ENCODE measurements at places on chromosomes 2 and 18.
A peak's percentile ranks its signal among the peaks of the same experiment; 100 is the strongest.

- DNase-seq: no peak
These were observed 588.4 kb downstream of the ARHGAP15 start for GRCh38 chr2:143717536-143718168.

GRCh38 chr2:175577368-175577970, 396.0 kb upstream of the ATP5MC3 start:
- DNase-seq: no peak

GRCh38 chr2:80141007-80141726, 163.4 kb downstream of the LRRTM1 start:
- no peak for DNase-seq

GRCh38 chr18:74311000-74311399, 4.6 kb upstream of the C18orf63 start:
- no peak for DNase-seq

- no peak for DNase-seq
These were observed 65.2 kb downstream of the KYNU start for GRCh38 chr2:142942690-142943089.

DNA sequence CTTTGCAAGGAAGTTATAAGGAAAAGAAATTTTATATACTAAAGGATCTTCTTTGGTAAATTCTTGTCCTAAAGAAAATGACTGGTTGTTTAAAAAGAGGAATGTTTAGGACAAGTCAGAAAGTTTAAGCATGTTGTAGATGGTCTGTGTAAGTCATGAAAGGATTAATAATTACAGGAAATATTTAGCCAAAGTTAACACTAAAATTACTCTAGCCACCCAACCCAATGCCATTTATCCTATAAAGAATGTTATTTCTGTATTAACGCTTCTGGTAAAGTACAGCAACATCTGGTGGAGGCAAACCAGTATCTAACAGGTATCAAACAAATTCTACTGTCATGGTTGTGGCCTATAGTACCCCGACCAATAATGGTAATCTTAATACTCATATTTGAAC, 546.9 kb upstream of the PKDCC start:
- no peak for DNase-seq

DNA sequence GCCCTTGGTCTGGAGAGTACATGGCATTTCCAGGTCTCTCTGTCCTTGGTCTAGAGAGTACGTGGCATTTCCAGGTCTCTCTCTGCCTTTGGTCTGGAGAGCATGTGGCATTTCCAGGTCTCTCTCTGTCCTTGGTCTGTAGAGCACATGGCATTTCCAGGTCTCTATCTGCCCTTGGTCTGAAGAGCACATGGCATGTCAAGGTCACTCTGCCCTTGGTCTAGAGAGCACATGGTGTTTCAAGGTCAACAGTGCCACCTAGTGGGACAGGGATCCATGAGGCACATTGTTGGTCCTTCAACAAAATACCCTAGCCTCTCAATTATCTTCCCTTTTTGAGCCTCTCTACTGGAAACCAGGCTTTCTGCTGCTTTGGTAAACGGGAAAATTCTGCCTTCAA, 250.2 kb downstream of the OTX1 start:
- DNase-seq: no peak

- DNase-seq: no peak
These were observed 127.0 kb downstream of the ANTXR1 start for GRCh38 chr2:69139778-69140670.

DNA sequence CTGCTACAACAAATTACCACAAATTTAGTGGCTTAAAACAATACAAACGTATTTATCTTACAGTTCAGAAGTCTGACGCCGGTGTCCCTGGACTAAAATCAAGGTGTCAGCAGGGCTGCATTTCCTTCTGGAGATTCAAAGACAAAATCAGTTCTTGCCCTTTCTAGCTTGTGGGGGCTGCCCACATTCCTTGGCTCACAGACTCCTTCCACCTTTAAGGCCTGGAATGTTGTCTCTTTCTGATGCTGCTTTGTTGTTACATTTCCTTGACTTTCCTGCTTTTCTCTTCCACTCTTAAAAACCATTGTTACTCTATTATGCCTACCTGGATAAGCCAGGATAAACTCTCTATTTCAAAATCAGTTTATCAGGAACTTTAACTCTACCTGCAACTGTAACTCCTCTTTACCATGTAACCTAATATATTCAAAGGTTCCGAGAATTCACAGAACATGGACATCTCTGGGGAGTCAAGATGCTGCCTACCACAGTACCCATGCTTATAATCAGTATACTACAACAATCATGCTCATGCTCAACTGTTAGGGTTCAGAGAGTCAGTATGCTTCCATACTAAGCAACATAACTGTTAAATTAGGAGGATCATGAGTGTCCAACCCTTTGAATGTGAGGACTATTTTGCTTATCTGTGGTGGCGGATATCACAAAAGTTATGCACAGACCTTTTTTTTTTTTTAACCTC, 27.4 kb downstream of the YES1 start:
- DNase-seq: no peak

DNA sequence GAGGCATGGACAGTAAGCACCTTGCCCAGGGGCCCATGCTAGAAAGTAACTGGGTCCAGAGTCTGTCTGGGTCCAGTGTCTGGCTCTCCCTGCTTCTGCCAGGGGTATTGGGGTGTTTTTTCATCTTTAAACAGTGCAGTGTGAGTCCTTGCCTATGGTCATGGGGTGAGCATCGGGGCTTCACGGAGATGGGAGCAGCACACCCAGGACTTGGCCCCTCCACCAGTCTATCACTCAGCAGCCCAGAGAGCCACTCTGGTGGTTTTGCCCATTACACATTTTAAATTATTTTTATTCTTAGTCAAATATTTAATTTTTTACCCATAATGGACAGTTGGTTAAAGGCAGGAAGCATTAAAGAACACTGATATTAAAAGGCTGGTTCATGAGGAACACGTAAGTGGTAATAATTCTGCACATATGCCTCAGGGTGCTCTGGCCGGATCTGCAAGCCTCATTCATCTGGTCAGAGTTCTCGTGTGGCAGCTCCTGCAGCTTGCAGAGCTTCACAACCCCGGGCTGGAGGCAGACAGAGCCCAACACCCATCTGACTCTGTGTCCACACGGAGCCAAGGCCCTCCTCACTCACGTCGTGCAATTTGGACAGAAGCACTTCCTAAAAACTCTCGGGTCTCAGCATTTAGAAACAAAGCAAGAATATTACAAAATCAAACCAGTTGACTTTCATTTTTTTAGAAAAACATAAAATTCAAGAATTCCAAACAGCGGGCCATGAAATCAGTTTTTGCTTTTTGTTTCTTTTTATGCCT, 204.1 kb downstream of the CTIF start:
- no peak for DNase-seq

DNA sequence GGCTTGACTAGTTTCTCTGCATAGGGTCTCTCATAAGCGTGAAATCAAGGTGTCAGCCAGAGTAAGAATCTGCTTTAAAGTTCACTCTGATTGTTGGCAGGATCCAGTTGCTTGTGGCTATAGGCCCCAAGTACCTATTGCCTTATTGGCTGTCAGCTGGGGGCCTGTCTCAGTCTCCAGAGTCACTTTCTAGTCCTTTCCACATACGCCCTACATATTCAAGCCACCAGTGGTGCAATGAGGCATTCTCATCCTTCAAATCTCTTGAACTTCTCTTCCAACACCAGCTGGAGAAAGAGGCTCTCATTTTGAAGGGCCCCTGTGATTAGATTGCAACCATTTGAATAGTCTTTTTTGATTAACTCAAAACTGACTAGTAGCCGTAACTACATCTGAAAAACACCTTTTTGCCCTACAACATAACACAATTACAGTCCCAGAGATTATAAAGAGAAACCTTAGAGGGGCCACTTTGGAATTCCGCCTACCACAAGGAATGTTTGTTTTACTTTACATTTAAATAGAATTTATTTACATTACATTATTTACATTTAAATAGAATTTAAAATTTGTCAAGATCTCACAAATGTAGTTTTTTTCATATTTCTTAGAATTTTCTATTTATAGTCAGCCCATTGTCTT, 520.1 kb downstream of the DSC3 start:
- DNase-seq: no peak

DNA sequence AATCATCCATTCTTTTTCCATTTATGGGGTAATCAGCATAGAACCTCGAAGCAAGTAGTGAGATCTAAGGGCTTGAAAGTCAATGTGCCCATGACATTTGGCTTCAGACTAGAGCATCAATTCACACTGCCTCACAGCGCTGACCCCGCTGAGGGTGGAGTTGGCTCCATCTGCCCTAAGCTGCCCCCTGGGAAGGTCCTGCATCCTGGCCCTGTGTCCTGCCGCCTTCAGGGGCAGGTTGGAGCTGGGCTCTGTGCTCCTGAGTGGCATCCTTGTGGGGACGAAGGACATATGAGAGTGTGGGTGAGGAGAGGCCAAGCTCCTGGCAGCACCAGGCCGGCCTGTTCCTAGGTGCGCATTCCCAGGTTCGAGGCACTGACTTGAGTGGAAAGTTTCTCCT, 249.4 kb downstream of the FHOD3 start:
- no peak for DNase-seq

DNA sequence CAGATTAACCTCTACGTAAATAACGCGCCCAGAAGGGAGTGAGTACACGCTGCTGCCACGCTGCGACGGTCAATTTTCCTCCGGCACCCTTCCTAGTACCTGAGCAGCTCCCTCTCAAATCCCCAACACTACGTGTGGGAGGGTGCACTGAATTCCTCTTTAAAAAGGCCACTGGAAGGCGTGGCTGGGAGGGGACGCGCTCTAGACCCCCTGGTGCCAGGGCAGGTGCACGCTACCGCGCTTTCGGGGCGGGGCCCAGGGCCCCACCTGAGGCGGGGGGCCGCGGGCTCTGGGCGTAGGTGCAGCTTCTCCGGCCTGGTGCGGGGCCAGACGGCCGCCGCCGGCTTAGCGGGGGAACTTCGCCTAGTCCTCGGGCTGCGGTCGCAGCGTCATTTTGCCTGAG, 668 bp upstream of the ANKRD12 start:
- DNase-seq: no peak

DNA sequence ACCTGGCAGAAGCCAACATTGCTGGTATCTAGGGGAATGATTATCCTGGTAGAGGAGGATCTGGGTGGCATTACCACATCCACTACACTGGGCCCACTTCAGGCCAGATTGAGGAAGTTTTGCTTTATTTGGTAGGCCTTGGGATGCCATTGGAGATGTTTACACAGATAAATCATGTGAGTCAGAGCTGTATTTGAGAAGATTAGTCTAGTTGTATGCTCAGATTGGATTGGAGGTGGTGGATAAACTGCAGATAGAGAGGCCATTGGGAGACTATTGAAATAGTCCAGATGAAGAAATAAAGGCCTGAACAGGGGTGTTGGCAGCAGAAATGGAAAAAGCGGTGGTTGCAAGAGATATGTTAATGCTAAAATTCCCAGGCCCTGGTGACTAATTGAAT, 81.5 kb downstream of the EFEMP1 start:
- DNase-seq: no peak

- DNase-seq: no peak
These were observed 347.1 kb upstream of the FAM98A start for GRCh38 chr2:33946193-33946592.

DNA sequence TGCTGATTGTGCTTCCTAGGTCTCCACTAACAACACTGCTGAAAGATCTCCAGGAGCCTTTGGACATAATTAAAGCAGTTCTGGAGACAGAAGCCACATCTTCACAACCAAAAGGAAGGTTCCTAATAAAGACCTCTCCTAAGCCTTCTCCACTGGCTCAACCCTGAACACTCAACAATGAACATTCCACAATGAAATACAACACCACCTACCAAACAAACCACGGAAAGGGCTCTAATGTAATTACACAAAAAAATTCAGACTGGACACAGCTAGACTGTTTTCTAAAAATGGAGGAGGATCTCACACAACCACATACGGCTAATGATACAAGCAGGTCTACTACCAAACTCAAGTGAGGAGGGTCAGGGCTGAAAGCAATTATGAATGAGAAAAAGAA, 43.6 kb downstream of the NOL10 start:
- no peak for DNase-seq

DNA sequence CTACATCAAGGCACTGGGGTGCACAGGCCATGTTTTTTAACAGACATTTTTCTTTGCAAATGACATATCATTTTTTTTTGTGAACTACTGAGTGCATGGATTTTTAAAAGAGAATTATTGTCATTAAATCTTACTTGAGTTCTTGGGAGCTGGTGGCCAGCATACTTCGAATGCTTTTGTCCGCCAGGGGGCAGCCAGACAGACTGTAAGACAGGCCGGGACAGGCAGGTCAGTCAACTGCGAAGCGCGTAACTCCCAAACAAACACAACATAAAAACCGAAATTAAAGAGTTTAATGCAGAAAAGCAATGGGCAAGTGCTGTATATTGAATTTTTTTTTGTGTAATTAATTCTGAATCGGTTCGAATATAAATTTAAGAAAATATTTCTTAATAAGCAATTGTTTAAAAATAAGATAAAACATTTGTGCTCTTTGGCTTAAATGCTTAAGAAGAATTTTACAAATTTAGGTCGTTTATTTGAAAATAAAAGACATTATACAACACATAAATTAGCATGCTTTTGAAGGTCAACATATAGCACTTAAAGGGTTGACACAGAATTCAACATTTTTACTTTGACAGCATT, 142.2 kb upstream of the PXDN start:
- peak; percentile 38 for DNase-seq

GRCh38 chr2:1802046-1802445, 57.7 kb upstream of the PXDN start:
- DNase-seq: no peak

DNA sequence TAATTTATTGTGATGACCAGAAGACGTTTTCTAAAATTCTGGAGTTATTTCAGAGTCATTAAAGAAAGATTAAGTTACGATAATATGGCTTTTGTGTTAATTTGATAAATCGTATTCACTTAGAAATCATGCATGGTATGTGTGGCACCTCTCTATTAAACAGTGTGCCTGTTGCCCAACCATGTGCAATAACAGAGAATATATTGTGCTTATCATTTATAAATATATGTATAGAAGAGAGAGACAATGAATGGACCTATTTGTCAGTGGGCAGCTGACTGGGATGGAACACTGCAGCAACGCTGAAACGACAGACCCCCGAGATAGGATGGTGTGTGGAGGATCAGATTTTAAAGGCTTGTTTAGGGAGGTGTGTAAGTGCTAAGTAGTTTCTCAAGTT, 172.9 kb downstream of the FMNL2 start:
- DNase-seq: no peak

DNA sequence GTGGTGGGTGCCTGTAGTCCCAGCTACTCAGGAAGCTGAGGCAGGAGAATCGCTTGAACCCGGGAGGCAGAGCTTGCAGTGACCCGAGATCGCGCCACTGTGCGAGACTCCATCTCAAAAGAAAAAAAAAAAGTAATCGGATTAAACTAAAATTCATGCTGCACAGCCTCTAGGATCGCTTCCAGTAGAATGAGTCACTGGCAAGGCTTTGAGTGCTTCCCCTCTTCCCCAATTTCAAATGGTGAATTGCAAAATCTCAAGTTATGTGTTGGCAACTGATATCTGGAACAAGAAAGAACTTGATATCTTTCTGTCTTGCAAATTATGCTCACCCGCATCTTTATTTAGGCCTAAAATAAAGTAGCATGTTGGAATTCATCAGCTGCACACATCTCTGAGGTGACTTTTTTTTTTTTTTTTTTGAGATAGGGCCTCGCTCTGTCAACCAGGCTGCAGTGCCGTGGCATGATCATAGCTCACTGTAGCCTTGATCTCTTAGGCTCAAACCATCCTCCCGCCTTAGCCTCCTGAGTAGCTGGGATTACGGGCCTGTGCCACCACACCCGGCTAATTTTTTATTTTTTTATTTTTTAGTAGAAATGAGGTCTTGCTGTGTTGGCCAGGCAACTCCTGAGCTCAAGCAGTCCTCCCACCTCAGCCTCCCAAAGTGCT, 12.7 kb downstream of the TTC39C start:
- DNase-seq: no peak
